ENCODE measurements at places on chromosomes 2 and 18.

- no peak for DNase-seq
Measured at GRCh38 chr18:31424383-31424988, 23.1 kb upstream of the DSG3 start.

DNA sequence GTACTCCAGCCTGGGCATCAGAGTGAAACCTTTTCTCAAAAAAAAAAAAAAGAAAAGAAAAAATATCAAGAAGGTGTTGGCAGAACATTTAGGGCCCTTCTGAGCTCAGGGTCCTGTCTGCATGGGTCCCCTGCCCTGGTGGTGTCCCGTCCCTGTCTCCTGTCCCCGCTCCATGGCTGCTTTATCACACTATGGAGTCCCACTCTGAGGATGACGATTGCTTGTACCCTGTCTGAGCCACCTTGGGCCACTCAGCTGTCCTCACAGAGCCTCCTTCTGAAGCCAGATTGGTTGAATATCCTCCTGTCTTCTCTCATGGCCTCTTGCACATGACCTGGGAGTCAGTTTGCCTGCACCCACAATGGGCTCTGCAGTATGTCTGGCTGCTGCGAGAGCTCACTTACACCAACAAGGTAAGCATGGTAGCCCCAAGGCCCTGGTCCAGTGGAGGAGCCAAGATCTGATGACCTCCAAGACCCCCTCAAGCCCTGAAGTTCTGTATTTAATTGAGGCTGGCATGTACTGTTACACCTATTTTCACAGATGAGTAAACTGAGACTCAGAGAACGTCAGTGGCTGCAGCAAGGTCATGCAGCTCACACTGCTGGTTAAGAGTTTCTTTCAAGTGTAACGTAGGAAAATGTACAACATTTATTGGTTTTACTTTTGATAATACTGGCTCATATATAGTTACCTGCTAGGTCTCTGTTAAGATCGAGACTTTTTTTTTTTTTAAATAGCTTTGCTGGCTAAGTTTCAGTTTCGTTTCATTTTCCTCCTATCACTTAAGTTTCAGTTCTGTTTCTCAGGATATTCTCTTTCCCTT, 16.9 kb upstream of the ZCCHC2 start:
- no peak for DNase-seq

DNA sequence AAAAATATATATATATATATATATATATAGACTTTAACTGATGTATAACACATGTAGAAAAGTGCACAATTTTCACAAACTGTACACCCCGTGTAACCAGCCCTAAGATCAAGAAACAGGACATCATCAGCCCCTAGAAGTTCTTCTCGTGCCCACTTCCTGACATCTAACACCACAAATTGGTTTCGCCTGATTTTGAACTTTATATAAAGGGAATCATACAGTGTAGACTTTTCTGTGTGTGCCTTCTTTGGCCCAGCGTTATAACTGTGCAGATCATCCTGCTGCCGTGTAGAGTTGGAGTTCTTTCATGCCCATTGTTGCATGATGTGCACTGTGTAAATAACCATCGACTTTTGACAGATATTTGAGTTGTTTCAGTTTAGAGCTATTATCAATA, 41.0 kb downstream of the SMAD7 start:
- DNase-seq = no peak

- no peak for DNase-seq
Measured at GRCh38 chr2:157899125-157899839, 23.2 kb upstream of the ACVR1 start.

DNA sequence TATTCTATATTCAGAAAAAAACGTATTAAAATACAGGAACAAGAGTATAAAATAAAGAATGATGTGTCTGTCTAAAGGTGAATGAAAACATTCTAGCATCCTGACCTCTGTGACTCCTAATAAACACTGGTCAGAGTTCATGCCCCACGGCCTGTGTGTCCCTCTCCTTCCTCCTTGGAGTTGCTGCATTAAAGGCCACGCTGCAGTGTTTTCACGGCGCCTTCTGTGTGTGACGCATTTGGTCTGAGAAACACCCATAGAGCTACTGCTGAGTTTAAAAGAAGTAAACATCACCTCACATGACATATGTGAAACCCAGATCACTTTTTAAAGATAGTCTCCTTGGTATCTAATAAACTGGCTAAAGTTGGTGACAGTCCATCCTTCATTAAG, 90.5 kb downstream of the ITGB1BP1 start:
- DNase-seq = no peak

DNA sequence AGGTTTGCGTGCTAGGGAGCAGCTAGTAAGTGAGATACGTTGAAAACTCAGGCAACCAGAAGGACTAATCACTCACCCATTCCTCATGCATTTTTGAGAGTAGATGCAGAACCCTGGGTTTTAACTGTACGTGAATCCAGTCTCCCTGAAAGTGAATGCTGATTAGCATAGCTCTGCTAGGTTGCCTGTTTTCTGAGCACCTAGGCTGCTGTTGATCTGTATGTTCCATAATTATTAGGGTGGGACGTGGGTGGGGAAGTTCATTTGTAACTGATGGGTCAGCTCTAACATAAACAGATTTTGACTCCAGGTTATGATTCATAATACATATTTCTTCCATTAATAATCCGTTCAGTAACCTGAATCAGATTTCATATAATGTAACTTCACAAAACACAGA, 379.0 kb upstream of the FANCL start:
- DNase-seq = no peak

- no peak for DNase-seq
Measured at GRCh38 chr2:133511679-133512078, 56.6 kb downstream of the NCKAP5 start.

DNA sequence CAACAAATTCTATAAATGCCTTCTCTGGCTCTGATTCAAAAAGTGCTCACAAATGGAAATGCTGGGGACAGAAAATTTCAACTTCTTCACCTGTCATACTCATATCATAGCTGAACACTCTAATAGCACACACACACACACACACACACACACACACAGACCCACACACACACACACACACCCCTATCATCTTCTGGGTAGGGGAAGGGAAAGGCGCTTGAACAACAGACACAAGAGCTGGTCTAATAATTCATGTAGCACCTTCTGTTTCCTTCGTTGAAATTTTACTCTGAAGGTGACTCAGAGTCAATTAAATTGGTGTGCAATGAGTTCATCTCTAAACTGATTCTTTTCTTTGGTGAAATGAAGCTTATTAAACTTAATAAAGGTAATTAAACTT, 32.9 kb downstream of the CD28 start:
- DNase-seq = no peak

DNA sequence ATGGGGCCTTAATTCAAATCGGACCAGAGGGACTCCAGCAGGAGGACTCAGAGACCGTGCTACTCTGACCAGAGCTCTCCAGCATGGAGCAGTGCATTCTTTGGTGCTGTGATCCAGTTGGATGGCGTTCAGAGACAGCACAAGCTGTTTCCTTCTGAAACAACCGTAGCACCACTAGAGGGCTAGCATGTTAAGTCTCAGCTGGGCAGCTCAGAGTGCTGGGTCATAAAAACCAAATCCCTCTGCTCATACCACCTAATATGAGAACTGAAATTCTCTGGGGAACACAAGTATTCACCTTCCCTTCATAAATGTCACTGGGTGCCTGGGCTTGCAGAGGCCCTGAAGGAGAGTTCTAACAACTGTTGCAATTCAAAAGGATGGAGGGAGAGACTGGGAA, 97.7 kb upstream of the TFCP2L1 start:
- no peak for DNase-seq

DNA sequence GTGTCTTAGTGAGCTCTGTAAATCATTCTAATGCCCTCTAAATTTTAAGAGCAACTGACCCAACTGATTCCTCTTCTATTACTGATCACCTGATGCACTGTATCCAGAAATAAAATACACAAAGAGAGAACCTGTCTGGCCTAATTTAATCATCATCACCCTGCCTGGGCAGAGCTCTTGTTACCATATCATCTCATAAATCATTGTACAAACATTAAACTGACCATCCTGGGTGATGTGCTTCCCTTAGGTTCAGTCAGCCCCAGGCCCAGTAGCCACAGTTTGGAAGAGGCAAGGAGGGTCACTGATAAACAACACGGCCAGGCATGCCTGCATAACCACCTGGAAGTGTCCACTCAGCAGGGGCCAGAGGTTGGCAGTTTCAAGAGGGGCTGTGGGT, 22.7 kb upstream of the ACMSD start:
- DNase-seq = no peak

- DNase-seq = no peak
Measured at GRCh38 chr2:96330407-96330806, 5.2 kb upstream of the NCAPH start.

GRCh38 chr2:33272001-33272400, 204.4 kb upstream of the RASGRP3 start:
- no peak for DNase-seq

- no peak for DNase-seq
Measured at GRCh38 chr2:26635401-26635800, 5.8 kb downstream of the CIB4 start.

Data from NCI-H1417 treated with DMSO at 0.1 percent for 48 hours (cell line).